ENCODE measurements at places on chromosomes 2 and 18. TPM values are rescaled to one million over a fixed set of nuclear protein-coding genes. Genes with fewer than 3 reads are reported as not detected.

GRCh38 chr2:192735447-192735846, 540.7 kb upstream of the TMEFF2 start:
- no peak for DNase-seq

DNA sequence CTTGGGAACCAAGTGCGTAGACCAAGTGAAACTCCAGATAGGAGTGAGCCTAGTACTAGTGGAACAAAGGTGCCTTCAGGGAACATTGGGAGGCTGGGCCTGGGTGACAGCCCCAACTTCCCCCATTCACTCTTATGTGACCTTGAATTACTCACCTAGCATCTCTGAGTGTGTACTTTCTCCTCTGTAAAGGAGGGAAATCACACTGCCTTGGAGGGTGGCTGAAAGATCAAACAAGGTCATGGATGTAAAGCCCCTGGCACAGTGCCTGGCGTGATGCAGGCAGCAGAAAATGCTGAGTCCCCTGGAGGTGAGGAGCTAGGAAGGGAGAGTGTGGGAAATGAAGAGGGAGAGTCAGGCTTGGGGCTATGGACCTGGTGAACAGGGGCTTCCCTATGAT, 45.9 kb downstream of the MARCO start:
- DNase-seq: no peak

DNA sequence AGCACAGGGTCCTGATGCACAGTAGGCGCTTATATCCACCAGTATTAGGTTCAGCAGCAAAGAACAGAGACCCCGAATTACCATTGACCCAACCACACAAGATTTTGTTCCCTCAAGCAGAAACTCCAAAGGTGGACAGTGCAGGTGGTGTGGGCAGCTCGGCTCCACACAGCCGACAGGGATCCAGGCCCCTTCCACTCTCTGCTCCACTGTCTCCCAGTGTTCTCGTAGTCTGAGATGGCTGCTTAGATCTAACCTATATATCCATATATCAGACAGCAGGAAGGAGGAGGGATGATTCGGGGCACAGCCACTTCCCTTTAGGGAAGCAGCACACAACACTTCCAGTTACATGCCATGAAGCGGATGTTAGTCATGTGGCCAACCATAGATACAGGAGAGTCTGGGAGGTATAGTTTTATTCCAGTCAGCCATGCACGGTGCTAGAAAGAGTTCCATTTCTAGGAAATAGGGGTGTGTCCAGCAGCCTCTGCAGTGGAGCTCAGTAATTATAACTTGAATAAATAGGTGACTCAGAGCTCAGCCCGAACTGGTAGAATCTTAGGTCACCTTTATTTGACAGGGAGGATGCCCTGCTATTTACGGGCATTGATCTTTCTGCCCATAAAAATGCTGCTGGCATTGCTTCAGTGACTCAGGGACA, 158.9 kb downstream of the TWIST2 start:
- DNase-seq: no peak

GRCh38 chr2:62209427-62209991, 13.6 kb downstream of the B3GNT2 start:
- no peak for DNase-seq

DNA sequence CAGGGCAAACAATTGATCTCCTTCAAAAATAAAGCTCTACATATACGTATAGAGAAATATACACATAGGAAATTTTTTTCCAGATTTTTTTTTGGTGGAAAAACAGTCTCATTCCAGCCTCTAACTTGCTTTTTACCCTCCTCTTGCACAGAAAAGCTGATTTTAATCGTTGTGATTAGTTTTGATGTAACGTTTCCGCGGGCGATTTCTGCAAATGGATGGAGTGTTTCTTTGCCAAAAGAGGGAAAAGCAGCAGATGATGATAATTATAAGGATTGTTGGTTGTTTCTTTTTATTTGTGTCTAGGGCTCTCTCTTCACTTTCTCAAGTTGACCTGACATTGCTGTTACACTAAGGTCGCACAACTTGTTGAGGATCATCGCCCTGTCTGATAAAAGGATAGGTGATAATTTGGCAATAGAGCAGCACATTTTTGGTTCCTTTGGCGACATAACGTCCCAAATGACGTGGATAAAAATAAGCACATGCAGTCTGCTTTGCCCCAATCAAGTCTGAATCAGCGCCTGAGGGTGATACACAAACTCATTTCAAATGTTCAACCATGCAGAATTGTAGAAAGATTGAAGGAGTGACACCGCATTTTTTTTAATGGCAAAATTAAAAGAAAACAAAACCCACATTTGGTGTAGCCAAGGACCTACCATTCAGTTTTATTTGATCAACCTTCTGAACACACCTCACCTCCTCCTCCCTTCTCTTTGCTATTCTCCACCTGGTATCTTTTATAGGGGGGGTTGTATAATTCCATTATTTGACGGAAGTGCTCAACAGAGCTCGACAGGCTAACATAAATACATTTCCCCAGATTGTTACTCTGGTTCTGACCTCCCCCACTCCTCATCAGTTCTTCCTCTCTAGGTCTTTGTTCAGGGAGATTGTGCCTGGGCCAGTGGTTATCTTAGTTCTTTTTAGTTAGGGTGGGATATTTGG, 109.6 kb upstream of the KCTD1 start:
- no peak for DNase-seq

- no peak for DNase-seq
Measured at GRCh38 chr2:10441948-10442347, 6.2 kb downstream of the ODC1 start.

DNA sequence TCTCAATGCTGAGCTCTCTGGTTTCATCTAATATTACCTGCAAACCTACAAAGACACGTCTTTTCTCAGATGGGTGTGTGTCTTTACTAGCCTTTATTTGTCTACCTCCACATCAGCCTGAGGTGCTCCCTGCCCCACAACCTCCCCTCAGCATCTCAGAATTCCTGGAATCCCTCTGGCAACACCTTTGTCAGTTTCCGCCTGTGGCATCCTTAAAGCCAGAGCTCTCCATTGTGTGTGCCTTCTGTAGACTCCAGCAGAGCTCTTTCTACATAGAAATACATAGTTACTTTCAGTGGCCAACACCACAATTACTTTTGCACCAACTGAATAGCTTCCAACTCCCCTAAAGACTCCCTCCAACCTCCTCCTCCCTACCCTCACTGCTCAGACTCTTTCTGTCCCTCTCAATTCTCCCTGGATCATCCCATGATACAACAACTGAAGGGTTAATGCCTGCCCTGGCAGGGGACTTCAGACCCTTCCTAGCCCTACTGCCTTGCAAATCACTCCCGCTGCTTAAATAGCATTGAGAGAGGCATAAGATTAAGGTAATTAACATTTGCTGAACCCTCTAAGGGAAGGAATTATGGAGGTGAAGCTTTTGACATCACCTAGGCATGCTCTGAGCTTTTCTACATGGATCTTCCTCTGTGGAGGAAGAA, 39.6 kb upstream of the RMDN2 start:
- no peak for DNase-seq

NDC80 gene
- total RNA-seq: not detected

CIAO1 gene
- total RNA-seq: 80.9 TPM

SNTG2 gene
- total RNA-seq: 1.9 TPM

GRCh38 chr2:148704247-148704646, 59.7 kb downstream of the EPC2 start:
- no peak for DNase-seq

CLEC4F gene
- total RNA-seq: not detected

- DNase-seq: no peak
Measured at GRCh38 chr2:162025121-162025911, 48.7 kb downstream of the DPP4 start.

DNA sequence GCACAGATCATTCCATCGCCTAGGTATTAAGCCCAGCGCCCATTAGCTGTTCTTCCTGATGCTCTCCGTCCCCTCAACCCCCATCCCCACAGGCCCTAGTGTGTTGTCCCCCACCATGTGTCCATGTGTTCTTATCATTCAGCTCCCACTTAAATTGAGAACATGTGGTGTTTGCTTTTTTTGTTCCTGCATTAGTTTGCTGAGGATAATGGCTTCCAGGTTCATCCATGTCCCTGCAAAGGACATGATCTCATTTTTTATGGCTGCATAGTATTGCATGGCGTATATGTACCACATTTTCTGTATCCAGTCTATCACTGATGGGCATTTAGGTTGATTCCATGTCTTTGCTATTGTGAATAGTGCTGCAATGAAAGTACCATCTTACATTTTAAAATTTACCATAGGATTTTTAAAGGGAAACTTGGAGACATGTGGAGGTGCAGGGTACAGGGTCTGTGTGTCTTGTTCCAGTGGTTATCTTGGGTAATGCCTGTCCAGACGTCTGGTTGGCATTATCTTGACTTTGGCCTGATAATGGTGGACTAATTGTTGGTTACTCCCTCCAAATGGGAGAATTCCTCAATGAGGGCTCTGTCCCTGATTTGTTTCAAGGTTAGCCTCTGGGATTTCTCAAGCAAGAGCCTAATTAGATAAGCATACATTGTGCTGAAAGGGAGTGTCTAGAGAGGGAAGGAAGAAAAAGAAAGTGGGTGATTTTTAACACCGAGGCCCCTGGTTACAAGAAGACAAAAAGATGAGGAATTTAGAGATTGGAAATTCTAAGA, 21.6 kb downstream of the KLHL23 start:
- DNase-seq: no peak

DNA sequence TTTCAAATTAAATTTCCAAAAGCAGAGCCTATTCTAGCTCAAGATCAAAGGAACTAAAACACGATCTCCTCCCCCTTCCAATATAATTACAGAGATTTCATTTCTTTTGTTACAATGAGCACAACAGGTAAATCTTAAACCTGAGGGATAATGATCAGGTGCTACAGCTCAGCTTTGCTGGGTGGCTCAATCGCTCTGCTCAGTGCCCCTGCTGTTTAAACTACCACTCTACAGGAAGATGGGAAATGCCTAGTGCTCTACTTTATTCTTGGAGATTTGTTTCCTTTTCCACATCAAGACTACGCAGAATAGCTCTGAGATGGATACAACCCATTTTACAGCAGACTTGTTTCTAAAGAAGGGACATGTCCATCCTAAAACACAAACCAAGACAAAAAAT, 162.3 kb downstream of the TCF4 start:
- DNase-seq: no peak

DNA sequence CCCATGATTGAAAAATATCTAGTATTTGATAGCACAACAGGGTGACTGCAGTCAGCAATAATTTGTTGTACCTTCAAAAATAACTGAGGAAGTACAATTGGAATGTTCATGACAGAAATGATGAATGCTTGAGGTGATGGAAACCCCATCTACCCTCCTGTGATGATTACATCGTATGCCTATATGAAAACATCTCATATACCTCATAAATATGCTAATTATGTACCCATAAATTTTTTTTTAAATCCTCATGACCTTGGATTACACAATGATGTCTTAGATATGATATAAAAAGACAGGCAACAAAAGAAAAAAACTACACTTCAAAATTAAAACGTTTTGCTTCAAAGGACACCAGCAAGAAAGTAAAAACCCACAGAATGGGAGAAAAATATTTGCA, 1.4 kb upstream of the POLR1B start:
- no peak for DNase-seq

VSNL1 gene
- not detected for total RNA-seq

TMEM37 gene
- total RNA-seq: 27.8 TPM

GRCh38 chr2:239712755-239713154, 311.9 kb upstream of the HDAC4 start:
- no peak for DNase-seq

- no peak for DNase-seq
Measured at GRCh38 chr2:86274265-86274917, 63.0 kb downstream of the REEP1 start.

ANKRD23 gene
- total RNA-seq: 1.5 TPM

RGPD4 gene
- not detected for total RNA-seq

MPV17 gene
- total RNA-seq: 66.1 TPM

DNA sequence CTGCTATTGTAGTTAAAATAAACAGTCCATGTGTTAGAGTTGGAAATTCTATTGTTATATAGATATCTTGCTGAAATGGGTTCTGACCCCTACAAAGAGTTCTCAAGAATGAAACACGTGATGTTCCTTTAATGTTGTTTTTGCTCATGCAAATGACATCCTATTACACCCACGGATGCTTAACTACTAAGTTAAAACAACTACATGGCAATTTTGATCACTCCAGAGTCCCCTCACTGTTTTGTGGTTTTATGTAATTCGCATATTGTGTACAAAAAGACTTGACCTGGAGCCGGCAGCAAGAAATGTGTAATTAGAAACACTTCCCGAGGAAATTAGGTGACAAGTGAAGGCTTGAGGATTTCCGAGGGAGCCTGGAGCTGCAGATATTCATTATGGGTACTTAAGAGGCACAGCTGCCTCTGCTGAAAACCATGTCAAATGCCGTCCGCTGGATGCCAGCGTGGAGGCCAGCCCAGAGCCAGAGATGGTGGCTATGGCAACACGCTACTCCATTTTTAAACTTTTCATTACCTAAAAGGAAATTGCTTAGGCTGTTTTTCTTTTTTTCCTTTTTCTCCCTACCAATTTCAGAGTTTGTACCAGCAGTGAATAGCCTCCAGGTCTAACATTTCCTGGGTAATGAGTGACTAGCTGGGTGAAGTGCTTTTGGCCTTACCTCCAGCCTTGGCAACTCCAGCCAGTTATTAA, 21.0 kb upstream of the CABLES1 start:
- no peak for DNase-seq

GRCh38 chr2:204005940-204006721, 69.6 kb downstream of the ICOS start:
- no peak for DNase-seq

CYP27A1 gene
- total RNA-seq: 39.5 TPM

DCDC2C gene
- not detected for total RNA-seq

DNA sequence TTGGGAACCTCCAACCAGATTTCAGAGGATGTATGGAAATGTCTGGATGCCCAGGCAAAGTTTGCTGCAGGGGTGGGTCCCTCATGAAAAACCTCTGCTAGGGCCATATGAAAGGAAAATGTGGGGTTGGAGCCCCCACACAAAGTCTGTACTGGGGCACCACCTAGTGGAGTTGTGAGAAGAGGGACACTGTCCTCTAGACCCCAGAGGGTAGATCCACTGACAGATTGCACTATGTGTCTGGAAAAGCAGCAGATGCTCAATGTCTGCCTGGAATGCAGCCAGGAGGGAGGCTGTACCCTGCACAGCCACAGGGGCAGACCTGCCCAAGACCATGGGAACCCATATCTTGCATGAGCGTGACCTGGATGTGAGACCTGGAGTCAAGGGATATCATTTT, 573.7 kb upstream of the NXPH2 start:
- DNase-seq: no peak

ARL5A gene
- total RNA-seq: 63.5 TPM

DNA sequence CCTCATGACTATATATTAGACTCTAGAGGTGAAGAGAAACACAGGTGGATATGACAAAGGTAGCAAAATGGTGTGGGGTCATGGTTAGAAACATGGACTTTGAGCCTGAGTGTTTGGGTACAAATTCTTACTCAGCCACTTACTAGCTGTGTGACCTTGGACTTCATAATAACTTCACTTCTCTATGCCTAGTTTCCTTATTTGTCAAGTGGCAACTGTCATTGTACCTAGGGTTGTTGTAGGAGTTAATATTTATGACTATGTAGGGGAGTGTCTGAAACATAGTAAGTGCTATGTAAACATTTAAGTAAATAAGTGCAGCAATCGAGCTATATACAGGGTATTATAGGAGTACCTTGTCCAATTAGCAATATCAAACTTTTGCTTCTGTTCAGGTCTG, 49.7 kb upstream of the RAPH1 start:
- DNase-seq: no peak

- DNase-seq: no peak
Measured at GRCh38 chr2:230885463-230886130, 20.9 kb downstream of the ITM2C start.

GRCh38 chr2:235002198-235003095, 50.6 kb downstream of the SH3BP4 start:
- DNase-seq: no peak

- no peak for DNase-seq
Measured at GRCh38 chr2:100782380-100782878, 37.5 kb upstream of the NPAS2 start.

All from omental fat pad (tissue), 4 donors.